ENCODE measurements at places on chromosomes 11 and 22.

- DNase-seq = no peak
These were observed 7.2 kb upstream of the CYTH4 start for GRCh38 chr22:37275134-37275533.

DNA sequence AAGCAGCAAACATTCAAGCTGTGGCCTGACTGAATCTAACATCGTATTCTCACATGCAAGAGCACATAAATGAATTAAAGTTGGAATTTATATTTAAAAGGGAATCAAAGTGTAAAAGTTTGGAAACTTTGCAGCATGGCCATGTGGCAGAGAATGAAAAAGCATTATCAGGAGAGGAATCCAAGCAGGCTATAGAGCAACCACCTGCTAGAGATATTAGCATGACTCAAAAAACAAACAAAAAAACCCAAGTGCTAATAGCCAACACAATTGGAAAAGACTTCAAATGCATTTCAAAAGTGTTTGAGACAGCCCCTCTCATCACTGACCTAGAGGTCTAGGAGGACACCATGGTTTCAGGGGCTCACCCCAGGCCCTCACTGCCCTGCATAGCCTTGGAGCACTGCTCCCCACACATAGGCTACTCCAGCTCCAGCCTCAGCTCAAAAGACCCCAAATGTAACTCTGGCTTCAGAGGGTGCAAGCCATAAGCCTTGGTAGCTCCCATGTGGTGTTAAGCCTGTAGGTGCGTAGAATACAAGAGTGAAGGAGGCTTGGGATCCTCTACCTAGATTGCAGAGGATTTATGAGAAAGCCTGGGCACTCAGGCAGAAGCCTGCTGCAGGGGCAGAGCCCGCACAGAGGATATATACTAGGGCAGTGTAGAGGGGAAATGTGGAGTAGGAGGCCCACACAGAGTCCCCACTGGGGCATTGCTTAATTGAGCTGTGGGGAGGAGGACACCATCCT is 1.7 kb upstream of the KRTAP5-7 start:
- DNase-seq = no peak

DNA sequence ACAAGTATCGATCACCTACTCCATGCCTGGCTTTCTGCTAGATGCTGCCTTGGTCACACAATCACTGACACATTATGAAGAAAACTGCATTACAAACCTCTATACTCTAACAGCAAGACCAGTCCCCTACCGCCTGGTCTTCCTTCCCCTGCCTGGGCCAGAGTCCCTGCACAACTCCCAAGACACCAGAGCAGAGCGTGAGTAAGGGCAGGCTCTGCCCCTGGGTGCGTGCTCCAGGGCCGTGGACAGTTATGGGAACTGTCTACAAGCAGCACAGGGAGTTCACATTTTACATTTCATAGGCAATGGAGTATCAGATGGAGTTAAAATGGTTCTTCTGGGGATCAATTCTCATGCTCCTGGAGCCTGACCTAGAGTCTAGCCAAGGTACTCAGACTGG is 6.5 kb downstream of the FZD4 start:
- DNase-seq = no peak

- DNase-seq = no peak
These were observed 327.4 kb downstream of the MN1 start for GRCh38 chr22:27474112-27474571.

GRCh38 chr11:114448749-114449482 is 9.6 kb downstream of the REXO2 start:
- no peak for DNase-seq

GRCh38 chr11:6531267-6531752 is 34.2 kb downstream of the DNHD1 start:
- DNase-seq = no peak

DNA sequence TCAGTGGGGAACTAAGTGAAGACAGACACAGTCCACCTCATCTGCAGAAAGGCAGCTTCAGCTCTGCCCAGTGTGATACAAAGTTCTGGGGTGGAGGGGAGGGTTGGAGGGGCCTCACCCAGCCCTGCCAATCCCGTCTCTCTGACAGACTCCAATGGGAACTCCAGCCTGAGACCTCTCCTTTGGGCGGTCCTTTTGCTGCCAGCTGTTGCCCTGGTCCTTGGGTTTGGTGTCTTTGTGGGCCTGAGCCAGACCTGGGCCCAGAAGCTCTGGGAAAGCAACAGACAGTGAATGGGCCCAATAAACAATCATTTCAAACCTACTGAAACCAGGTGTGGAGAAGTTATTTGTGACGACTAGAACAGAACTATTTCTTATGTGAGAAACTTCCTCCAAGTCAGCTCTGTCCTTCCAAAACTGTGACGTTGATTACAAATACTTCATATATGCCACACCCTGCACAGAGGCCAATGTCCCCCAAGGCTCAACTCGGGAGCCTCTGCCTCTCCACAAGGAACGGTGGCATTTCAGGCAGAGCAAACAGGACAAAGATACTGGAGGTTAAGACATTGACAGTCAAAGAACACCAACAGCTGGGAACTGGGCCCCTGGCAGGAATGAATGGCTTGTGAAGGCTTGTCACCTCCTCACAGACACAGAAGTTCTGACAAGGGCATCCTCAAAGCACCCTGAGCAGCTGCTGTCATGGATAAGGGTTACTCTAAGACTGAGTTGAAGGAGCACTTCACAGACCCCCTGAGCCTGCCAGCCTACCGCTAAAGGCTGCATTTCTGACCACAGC is 8.2 kb downstream of the ZP1 start:
- DNase-seq = no peak

DNA sequence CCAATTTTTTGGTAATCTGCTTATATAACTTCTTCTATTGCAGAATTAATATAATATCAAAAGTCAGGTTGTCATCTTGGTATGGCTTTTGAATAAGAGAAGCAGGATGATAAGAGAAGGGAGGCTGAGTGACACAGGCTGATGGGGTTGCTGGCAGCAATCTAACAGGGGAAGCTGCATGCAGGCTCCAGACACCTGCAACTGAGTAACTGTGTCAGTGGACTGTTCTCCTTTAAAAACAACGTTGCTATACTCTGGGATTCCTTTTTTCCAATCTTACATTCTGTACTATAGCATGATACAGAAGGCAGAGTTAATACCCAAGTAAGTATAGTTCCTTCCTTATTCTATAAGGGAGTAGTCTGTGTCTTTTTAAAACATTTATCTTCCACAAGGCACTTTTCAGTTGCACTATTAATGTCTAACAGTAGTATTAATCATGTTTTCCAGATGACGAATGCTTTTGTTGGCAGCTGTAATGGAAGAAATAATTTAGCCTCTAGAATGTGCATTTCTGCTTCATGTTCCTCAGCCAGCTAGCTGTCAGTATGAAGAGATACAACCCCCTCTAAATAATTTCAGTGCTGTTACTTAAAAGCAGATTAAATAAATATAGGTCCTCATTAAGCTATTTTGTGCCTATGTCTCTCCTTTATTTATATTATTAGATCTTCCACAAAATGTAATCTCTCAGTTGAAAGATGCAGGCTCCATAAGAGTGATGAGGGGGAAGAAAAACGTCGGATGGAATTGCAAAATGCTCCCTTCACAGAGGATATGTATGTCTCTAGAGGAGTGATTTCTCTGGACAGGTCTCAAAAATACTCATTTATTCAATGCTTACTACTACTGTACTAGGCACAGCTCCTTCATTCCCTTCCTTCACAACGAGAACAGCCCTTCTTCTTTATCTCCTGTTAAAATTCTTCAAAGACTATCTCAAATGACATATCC is 50.8 kb downstream of the ATG16L2 start:
- DNase-seq = no peak

GRCh38 chr11:12156301-12157140 is 46.1 kb downstream of the MICAL2 start:
- DNase-seq = no peak
